ENCODE measurements at places on chromosomes 7 and 10.

DNA sequence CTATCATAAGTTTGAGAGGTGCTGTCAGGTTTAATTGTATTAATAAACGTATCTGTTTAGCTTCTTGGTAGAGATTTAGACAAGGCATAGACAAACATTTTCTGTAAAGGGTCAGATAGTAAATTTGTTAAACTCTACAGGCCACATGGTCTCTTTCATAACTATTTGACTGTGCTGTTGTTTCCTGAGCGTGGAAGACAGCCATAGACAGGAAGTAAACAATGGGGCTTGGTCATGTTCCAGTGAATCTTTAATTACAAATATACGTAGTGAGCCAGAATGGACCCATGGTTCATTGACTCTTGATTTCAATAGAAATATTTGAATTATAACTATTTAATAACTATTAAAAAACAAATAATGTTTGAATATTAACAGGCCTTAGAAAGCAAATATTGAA is 451.1 kb downstream of the SH2D4B start:
- DNase-seq = no peak

DNA sequence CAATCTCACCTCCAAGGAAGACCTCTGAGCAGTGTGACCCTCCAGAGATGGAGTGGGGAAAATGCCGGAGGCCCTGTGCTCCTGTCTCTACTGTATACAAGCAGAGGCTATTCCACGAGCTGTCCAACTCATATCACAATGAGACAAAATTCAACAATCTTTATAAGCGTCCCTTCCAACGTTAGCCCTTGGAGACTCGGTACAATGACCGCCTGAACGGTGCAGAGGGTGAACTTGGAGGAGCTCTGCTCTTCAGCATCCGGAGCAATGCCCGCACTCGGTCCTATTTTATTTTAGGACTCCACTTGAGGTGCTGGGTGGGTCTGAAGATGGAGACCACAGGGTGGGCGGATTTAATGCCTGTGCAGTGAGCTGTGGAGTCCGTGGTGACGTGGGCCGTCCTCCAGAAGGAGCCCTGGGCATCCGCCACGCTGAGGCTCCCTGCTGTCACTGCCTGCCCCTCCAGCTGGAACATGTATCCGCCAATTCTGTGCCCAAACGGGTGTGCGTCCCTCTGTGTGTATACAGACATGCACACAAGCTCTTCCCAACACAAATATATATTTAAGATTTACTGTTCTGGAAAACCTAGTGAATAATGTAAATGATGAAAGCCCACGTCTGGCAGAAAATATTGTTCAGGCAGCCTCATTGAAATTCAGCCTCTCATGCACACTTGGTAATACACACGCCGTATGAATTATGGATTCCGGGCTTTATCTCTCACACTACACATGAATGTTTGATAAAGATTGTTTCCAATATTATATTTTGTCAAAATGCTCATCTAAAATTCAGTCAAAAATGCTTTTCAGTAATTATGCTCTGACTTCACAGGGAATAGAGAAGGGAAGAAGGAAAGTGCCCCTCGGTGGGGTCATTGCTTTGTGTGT is 239.9 kb upstream of the ZMIZ1 start:
- DNase-seq = no peak

DNA sequence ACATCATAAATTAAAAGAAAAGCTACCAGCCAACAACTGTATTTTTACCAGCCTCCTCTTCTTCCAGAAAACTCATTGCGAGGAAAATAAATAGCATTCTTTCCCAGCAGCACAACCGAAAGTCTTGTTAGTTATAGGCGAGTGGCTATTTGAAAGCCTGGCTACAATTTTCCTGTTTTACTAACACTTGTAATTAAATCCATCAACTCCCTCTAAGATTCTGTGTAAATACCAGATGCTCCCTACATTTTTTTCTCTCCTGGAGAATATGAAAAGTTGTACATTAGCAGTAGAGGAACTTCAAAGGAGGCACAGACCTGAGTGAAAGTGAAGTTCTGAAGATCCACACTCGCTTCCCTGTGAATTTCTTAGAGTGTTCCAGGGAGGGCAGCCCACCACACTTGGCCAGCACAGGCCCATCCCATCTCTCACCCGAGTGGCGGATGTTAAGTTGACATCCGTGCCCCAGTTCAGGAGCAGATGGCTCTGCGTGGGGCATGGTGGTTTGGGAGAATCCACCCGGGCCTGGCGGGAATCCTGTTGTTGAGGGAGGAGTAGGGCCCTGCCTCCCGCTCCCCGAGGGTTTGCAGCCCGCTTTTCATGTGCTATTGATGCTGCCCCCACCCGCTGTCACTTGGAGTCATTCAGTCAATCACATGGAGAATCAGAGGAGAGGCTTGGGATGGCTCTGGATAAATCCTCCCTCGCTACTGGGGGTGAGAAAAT is 451.0 kb upstream of the GALNT17 start:
- no peak for DNase-seq

DNA sequence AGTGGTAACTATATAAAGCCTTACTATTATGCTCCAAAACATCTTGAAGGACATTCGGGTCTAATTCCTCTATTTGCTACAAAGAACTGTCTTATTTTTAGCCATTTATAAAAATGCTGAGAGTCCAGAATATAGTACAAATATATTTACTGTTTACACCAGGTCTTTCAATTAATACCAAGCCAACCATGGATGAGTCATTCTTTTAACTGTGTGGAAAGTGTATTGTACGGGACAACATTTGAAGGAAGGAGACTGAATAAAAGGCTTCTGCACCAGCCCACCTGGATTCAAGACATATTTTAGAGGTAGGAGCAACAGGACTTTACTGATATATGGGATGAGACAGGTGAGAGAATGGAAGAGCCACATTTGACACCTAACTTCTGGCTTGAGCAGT is 35.4 kb downstream of the MASTL start:
- DNase-seq = no peak

GRCh38 chr7:147106746-147107145 is 990.1 kb downstream of the CNTNAP2 start:
- no peak for DNase-seq

DNA sequence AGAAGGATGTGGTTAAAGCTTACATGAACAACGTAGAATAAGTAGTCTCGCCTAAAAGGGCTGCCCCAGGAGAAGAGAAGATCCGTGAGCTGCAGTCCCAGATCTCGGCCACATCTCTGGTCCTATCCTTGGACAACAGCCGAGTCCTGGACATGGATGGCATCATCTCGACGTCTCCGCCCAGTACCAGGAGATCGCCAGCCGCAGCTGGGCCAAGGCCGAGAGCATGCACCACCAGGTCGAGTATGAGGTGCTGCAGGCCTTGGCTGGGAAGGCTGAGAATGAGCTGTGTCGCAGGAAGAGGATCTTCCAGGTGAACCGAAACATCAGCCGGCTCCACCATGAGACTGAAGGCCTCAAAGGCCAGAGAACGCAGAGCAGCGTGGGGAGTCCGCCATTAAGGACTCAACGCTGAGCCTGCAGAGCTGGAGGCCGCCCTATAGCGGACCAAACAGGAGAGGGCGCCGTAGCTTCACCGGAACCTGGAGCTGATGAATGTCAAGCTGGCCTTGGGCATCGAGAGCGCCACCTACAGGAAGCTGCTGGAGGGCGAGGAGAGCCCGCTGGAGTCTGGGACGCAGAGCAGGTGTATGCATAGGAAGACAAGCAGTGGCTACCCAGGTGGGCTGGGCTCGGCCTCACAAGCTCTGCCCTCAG is 22.2 kb downstream of the LIPK start:
- peak; percentile 11 for DNase-seq

DNA sequence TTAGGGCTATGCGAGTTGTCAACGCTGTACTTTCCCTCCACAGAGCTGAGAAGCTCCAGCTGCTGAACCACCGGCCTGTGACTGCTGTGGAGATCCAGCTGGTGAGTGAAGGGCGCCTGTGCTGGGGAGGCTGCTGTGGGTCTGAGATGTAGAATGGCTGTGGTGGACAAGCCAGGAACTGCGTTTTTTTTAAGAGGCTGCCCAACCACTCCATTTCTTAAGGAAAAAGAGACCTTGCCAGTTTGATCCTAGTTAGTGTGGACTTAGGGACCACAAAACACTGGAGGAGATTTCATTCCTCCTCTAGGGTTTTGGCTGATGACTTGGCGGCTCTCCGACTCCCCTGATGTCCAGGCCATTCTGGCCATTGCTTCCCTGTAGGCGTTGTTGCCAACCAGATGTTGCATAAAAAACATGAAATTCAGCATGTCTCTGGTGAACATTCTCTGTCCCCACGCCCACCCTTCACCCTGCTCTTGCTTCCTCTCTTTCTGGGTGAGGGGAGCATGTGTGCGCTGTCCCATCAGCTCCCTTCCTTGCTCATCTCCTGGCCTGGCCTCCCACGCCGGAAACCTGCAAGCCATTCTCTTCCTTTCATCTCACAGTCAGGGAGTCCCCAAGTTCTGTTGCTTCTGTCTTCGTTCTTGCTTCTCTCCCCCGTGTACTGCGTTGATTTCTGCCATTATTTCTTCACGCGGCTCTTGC is 30.9 kb downstream of the CRCP start:
- DNase-seq = no peak

DNA sequence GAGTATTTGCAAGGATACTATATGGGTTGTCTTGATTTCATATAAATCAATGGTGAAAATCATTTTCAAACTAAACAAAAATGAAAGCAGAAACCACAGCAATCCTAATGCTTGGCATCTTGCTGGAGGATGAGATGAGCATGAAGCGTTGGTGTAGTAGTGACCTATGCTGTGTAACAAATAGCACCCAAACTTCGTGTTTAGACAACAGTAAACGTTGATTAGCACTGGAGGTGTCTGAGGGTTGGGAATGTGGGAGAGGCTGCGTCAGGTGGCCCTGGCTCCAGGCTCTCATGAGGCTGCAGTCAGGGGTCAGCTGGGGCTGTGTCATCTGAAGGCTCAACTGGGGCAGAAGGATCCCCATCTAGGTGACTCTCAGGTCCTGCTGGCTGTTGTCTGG is 67.8 kb downstream of the MICALL2 start:
- no peak for DNase-seq

DNA sequence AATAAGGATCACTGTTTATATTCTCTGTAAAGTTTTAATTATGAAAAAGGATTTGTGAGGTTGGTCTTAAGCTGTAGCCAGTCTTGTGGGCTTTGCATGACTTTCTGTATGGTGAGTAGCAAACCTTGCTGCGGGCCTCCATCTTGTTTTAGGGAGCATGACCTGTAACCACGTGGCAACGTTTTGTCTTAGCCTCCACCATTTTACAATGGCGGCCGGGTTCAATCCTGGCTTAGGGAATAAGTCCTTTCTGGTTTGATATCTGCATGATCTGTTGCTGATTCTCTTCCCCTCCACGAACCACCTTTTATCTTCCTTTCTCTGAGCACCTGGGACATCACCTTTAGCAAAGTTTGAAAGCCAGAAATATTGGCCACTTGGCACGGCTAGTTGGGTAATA is 32.5 kb upstream of the OPTN start:
- no peak for DNase-seq

- DNase-seq = no peak
Observed at GRCh38 chr10:132714096-132714985, 71.6 kb downstream of the NKX6-2 start.

- no peak for DNase-seq
Observed at GRCh38 chr7:127885843-127886242, 145.4 kb downstream of the LRRC4 start.

GRCh38 chr7:78223598-78223997 is 425.0 kb downstream of the PHTF2 start:
- no peak for DNase-seq

GRCh38 chr10:79417266-79417665 is 28.2 kb downstream of the ZCCHC24 start:
- DNase-seq = no peak

- no peak for DNase-seq
Observed at GRCh38 chr10:126243306-126243705, 145.0 kb downstream of the ADAM12 start.

DNA sequence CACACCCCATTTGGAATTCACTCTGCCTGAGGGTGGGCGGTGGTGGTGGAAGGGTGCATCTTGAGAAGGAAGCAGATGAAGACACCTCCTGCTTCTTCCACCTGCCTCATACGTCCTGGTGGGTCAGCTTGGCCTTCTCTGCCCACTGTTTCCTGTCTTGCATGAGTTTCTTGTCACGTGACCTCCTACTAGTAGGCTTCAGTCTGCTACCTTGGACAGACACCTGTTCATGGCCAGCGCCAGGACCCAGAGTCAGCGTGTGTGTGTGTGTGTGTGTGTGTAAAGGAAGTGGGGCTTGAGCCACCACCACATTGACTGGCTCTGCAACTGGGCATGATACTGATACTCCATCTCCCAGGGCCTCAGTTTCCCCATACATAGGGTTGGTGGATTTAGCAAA is 17.1 kb upstream of the VPS37D start:
- no peak for DNase-seq

DNA sequence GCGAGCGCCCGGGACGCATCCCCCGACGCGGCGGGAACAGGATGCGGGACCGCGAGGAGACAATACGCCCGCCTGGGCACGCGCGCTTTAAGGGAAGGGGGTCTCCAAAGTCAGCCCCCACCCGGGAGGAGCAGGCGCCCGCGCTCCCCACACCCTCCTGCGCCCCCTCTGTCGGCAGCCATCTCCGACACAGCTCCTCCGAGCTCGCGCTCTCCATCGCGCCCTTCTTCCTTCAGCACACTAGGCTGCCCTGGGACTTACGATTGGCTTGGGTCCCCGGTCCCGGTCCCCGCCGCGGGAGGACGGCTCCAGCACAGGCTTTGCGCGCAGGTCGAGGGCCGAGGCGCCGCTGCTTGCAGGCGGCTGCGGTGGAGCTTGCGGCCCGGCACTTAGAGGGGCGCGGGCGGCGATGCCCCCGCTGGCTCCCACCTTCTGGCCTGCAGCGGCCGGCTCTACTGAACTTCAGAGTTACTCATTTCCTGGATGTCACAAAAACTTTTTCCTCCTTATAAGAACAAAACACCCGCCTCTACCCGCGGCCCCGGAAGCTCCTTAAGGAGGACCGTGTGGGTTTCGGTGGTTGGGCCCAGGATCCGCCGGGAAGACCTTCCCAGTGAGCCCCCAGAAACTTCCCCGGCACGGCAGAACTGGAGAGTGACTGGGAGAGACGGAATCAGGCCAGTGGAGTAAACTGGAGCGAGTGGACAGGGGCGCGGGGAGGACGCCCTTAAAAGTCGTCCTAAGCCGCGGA is at the start of gene ITPRIP:
ITPRIP (minus strand) TSS at position 481 of the 751 bp plus-strand sequence. CDS start 22,414 bp downstream, outside the sequence.
- peak; percentile 89 for DNase-seq

DNA sequence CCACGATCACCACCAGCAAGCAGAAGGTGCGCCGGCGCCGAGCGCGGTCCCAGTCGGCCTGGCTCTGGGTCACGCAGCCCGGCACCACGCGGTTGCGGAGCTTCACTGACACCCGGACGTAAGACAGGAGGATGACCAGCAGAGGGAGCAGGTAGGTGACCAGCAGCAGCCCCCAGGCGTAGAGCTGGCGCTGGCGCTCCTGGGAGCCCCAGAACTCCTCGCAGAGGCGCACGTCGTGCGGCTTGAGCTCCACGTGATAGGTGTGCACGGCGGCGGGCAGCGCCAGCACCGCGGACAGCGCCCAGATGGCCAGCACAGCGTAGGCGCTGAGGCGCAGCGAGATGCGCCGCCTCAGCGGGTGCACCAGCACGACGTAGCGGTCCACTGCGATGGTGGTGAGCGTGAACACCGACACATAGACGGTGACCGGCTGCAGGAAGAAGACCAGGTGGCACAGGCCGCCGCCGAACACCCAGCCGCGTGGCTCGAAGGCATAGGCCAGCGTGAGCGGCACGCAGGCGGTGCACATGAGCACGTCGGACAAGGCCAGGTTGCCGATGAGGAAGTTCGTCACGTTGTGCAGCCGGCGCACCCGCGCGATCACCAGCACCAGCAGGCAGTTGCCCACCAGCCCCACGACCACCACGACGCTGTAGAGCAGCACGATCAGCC is 920 bp downstream of the PRLHR start:
- DNase-seq = peak; percentile 5
